ENCODE measurements at places on chromosomes 6 and 20.

DNA sequence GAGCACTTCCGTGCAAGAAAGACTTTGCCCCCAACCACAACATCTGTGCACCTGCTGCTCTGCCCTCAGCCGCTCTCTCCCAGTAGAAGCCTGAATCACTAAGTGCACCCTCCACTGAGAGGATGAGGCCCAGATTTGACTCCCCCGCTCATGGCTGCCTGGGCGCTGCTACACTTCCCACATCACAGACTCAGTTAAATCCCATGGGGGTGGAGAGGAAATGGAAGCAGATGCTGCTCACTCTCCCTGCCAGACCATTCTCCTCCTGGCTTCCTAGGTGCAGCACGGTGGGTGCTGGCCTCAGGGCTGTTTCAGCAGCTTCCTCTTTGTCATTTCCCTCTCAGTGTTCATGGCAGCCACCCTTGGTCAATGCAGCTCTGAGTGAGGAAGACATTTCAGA is 4.8 kb downstream of the CST5 start:
- no peak for DNase-seq

- DNase-seq, result no peak
These were observed 4.1 kb upstream of the TFAP2C start for GRCh38 chr20:56624786-56625681.

GRCh38 chr6:102812242-102812641 is 1418.7 kb downstream of the GRIK2 start:
- no peak for DNase-seq

DNA sequence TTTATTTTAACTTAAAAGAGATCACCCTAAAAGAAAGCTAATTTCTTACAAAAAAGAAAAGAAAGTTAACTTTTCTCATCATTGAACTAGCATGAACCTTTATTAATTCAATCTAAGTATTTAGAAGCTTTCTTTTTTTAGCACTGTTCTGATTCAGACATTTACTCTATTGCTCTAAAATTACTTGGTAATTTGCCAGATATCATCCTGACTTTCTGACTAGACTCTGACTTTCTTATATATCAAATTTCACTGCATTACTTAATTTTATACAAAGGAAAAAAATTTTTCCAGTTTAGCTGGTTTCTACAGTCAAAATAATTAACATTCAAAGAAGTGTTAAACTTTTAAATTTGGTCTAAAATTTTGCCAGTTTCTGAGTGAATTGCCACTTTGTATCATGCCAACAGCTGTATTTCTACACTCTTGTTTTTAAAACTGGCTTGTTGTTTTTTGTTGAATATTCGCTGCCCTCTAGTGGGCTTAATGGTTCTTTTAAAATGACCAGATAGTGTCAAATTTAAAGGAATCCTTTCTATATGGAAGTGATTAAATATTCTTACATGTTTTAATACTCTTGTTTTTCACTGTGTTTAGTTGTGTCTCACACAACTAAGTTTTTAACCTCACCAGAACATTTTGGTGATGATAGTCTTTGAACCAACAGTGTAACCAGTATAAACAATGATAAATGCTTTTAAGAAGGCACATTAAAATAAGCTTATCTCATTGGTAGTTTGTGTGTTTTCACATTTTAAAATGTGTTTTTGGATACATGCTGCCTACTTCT is 102.0 kb downstream of the POPDC3 start:
- no peak for DNase-seq

GRCh38 chr6:136014454-136015437 is 163.2 kb downstream of the PDE7B start:
- DNase-seq, result no peak

DNA sequence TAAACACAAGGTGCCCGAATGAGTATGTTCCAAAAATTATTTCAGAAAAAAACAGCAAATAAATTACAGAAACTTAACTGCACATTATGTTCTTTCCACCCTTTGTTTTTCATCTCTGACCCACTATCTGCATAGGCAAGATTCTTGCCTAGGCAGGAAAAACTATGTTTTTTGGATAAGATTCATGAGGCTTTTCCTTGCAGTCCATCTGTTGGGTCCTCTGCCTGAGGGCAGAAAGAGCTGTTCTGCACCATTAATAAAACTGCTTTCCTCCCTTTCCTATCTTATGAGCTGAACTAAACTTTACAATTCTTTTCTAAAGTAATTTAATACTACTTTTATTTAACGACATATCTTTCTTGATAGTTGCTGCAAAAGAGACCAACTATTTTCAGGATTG is 21.1 kb downstream of the ENPP1 start:
- no peak for DNase-seq

DNA sequence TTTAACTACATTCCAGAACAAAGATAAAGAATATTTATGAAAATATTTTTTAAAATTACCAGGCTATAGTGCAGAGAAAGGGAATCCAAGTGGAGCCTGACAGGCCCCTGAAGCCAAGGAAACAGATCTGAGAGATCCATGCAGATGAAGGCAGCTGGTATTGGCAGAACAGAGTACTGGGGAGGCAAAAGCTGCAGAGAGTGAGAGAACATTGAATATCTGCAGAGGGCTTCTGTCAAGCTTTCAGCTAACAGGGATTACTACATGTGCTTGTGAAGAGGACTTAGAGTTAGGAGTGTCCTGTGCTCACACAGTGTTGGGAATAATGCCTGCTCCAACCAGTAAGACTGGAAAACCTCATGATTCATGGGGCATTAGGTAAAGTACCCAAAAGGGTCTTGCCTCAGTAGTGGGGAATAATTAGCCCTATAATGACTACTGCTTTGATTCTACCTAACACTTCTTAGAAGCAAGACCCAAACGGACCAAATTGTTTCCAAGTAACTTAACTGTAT is 657.2 kb downstream of the DHX35 start:
- no peak for DNase-seq

DNA sequence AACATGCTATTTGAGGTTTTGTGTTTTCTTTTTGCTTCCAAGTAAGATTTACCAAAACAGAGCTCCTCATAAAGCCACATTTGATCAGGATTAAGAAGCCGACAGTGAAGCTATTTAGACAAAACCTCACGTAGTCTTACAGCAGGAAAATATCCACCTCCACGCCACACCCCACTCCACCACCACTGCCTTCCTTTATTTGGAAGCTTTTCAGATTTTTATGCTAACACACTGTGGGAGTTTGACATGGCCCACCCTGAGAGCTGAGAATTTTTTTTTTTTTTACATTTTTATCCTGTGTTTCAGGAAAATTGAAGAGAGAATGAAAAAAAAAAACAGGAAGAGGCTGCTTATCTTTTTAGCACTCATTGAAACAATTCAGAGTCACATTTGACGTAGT is 104.8 kb upstream of the MC3R start:
- DNase-seq, result no peak

- DNase-seq, result no peak
These were observed 28.9 kb downstream of the UTRN start for GRCh38 chr6:144314003-144314485.

GRCh38 chr6:26241033-26241895 is 123.7 kb upstream of the BTN3A2 start:
- no peak for DNase-seq

GRCh38 chr6:154276810-154277628 is 79.6 kb downstream of the IPCEF1 start:
- no peak for DNase-seq

DNA sequence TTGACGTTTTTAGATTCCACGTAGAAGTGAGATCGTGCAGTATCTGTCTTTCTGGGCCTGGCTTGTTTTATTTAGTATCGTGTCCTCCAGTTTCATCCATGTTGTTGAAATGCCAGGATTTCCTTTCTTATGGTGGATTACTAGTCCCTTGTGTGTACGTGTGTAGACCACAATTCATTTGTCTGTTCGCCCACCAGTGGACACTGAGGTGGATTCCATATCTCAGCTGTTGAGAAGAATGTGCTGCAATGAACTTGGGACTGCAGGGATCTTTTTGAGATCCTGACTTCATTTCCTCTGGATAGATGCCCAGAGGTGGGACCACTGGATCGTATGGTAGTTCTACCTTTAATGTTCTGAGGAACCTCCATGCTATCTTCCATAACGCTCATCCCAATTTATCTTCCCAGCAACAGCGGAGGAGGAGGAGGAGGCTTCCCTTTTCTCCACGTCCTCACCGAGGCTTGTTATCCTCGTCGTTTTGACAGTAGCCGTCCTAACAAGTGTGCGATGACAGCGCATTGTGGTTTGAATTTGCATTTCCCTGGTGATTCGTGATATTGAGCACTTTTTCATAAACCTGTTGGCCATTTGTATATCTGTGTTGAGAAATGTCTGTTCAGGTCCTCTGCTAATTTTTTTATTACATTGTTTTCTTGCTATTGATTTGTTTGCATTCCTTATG is 62.4 kb downstream of the CDH4 start:
- no peak for DNase-seq

DNA sequence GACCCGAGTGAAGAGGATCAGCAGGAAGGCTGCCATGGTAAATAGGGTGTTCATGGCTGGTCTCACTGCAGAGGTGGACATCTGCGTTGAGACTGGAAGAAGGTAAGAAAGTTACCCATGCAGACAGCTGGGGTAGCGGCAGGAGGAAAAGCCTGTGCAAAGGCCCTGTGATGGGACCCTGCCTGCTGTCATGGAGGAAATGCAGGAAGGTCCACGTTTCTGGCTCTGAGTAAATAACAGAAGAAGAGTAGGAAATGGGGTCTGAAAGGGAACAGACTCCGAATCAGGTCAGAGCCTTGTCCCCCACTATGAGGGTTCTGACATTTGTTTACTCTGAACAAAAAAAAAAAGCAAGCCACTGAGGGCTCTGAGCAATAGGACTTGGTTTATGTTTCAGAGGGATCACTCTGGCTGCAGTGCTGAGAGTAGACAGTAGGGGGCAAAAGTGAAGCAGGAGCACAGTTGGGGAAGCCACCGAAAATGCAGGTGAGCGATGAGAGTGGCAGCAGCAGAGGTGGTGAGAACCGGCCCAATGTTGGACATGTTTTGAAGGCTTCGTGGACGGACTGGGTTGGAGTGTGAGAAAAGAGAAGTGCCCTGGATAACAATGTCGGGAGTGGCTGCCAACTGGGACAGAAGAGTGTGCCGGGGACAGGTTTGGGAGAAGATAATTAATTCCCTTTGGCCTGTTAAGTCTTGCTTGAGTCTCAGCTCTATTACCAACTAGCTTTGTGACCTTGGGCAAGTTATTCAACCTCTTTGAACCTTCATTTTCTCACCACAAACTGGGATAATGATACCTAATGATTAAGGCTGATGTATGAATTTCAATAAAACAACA is 57.9 kb upstream of the MAP7 start:
- peak; percentile 44 for DNase-seq

GRCh38 chr6:70708448-70708847 is 40.8 kb downstream of the SMAP1 start:
- DNase-seq, result no peak

GRCh38 chr6:138403324-138403800 is 661 bp upstream of the HEBP2 start:
- no peak for DNase-seq

- DNase-seq, result no peak
These were observed 9.3 kb downstream of the SLC2A4RG start for GRCh38 chr20:63748934-63749270.

DNA sequence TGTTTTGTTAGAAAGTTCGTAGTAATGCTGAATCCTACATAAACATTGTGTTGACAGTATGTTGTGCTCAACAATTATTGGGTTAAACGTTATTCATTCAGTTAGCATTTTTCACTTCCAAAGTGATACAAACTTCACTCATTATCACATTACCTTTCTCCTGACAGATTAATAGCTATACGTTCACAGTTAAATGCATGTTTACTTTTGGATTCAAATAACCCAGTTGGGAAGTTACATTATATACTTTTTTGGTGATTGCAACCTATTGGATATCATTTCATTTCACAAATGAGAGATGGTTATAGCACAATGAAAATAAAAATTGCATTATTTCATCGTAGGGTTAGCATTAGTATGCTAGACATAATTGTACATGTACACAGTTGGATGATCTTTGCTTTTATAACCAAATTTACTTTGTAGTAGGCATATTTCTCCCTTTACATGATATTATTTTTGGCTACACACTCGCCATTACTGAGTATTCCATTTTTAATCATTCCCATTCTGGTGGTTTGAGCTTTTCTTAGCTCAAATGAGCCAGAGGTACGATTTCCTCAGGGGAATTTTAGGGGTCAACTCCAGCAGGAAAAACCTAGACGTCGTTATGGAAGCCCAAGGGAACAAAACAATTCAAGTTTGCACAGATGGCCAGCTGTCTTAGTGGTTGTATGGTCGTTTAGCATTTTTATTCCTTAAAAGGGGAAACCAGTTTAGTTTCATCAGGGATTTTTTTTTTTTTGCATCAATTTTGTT is 2.1 kb upstream of the HIVEP1 start:
- DNase-seq, result no peak

GRCh38 chr6:127069659-127070279 is 48.7 kb upstream of the RSPO3 start:
- DNase-seq, result no peak

DNA sequence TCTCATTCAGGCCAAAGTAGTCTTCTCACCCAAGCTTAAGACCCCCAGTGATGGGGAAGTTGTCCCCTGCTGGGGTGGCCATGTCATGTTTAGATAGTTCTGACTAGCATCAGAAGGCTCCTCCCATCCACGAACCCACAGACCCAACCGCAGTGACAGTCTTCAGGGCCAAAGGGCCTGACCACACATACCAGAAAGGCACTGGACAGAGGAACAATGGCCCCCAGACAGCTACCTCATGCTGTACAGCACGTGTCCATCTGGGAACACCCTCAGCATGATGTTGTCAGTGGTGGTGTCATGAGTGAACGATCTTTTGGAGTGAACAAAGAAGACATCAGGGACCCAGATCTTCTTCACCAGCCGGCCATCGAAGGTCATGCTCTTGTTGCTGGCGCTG is 46.3 kb downstream of the GABRR2 start:
- DNase-seq, result no peak

- no peak for DNase-seq
These were observed 17.6 kb upstream of the NT5DC1 start for GRCh38 chr6:116083052-116083451.

DNA sequence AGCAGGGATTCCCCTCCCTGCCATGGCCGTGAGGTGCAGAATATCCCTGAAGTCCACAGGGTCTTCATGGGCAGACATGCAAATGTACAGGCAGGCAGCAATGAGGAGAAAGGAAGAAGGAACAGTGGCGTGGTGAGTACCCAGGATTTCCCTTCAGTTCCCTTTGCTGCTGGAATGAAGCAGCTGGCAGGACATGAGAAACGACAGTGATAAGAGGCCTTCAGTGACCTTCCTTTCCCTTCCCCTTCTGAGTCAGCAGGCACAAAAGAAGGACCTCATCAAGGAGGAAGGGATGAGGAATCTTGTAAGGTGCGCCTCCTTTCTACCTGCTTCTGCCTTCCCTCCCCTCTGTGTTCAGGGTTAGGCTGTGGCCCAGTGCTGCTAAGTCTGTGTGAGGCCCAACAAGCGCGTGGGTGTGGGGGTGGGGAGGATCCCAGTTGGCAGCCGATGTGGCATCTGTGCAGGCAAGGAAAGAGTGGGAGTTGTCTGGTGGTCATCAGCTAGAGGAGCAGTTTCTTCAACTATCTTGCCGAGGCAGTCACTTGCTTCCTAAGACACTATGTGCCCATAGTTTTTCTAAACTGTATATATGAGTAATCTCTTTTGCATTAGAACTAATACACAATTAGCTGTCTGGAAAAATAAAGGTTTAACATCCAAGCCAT is 29.5 kb upstream of the FBXO9 start:
- DNase-seq, result no peak

- no peak for DNase-seq
These were observed 26.7 kb downstream of the MDN1 start for GRCh38 chr6:89792881-89793280.

- DNase-seq, result no peak
These were observed 86.4 kb downstream of the SHLD1 start for GRCh38 chr20:5836569-5836968.

Data from stimulated activated CD8-positive, alpha-beta memory T cell treated with anti-CD3 and anti-CD28 coated beads, Interleukin-4, amount 100 ng/mL, for 1 hour (primary cell).